Activated CD4-positive, alpha-beta T cell treated with anti-CD3 and anti-CD28 coated beads, Interleukin-2, amount 50 U/mL, for 16 hours (primary cell): ENCODE measurements at places on chromosomes 13 and 19.

GRCh38 chr13:66347486-66348117, 882.5 kb downstream of the PCDH9 start:
- DNase-seq, result no peak

DNA sequence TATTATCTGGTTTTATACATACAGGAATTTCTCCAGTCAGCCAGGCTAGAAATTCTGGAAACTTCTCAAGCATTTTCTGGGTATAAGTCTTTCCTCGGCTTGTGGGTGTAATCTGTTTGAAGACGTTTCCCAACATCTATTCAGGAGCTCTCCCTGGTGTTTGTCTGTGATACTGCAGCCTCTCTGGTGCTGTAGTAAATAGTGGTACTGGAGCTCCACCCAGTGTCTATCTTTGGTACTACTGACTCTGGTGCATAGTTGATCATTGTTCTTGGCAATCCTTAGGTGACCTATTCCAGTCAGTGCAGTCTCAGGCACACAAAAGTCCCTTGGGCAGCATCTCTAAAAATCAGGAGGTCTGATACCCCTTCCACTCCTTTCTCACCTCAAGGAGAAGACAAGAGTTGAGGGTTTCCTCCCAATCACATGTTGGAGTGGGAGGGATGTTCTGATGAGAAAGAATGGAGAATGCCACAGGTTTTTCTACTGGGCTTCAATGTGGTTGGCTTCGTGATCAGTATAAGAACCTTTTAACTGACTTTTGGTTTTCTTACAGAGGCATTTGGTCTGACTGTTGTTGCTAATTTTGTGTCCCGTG, 115.5 kb downstream of the CYSLTR2 start:
- peak; percentile 92 for DNase-seq

GRCh38 chr19:10288662-10289166, 1.0 kb upstream of the ICAM5 start:
- DNase-seq, result peak; percentile 59

DNA sequence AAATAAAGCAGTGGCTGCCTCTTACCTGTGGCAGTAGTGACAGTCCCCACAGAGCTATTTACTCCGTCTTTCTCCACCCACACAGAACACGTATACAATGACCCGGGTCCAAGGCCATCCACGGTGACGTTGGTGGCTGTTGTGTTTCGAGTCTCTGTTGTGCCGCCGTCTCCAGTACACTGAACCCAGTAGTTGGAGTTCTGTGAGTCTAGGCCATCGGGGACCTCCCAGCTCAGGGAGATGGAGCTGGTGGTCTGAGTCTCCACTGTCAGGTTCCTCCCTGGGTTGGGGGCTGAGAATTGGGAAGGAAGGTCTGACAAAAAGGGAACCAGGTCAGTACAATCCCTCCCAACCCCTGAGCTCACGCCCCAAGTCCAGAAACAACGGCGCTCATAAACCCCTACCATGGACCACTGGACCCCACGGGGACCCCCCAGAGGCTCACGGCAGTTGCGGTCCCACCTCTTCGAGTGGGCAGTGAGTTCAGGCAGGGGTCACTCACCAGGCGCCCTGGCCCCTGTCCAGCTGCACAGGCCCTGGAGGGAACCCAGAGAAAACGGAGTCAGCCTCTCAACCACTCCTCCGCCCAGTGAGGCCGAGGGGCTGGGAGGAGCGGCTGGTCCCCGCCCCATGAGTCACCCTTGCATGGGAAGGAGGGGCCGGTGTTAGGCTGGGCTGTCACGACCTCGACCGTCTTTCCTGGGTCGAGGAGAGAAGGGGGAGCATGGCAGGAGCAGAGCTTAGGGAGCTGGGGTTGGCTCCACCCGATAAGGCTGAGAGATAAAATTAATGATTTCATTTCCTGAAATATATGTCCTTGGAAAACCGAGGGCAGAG, 2.4 kb downstream of the PTPRH start:
- DNase-seq, result peak; percentile 54

DNA sequence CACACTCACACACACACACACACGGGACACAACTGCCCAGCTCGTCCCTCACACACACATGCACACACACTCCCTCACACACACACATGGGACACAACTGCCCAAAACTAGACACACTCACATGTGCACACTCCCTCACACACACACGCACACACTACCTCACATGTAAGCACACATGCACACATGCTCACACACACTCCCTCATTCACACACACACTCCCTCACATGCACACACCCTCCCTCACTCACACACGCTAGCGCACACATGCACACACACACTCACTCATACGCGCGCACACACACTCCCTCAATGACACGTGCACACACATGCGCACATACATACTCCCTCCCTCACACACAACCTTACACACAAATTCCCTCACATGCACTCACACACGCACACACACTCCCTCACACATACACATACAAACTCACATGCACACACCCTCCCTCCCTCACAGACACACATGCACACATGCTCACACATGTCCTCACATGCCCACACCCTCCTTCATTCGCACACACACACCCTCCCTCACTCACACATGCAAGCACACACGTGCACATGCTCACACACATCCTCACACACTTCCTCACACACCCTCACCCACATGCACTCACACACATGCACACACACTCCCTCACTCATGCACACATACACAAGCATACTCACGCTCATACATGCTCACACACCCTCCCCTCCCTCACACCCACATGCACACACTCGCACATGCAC, 9.0 kb upstream of the RASA3 start:
- no peak for DNase-seq

DNA sequence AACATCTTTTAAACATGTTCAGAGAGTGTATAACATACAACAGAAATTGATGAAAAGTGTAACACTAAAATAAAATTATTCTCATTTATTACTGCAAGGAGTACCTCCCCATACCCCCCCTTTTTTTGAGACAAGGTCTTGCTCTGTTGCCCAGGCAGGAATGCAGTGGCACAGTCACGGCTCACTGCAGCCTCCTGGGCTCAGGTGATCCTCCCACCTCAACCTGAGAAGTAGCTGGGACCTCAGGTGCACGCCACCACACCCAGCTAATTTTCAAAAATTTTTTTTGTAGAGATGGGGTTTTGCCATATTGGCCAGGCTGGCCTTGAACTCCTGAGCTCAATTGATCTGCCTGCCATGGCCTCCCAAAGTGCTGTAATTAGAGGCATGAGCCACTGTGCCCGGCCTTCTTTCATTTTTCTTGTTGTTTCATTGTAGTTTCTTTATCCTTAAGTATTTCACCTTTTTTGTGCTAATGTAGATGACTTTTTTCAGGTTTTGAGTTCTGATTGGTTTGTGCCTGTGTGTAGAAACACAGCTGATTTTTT, 28.3 kb downstream of the GATAD2A start:
- DNase-seq, result no peak

DNA sequence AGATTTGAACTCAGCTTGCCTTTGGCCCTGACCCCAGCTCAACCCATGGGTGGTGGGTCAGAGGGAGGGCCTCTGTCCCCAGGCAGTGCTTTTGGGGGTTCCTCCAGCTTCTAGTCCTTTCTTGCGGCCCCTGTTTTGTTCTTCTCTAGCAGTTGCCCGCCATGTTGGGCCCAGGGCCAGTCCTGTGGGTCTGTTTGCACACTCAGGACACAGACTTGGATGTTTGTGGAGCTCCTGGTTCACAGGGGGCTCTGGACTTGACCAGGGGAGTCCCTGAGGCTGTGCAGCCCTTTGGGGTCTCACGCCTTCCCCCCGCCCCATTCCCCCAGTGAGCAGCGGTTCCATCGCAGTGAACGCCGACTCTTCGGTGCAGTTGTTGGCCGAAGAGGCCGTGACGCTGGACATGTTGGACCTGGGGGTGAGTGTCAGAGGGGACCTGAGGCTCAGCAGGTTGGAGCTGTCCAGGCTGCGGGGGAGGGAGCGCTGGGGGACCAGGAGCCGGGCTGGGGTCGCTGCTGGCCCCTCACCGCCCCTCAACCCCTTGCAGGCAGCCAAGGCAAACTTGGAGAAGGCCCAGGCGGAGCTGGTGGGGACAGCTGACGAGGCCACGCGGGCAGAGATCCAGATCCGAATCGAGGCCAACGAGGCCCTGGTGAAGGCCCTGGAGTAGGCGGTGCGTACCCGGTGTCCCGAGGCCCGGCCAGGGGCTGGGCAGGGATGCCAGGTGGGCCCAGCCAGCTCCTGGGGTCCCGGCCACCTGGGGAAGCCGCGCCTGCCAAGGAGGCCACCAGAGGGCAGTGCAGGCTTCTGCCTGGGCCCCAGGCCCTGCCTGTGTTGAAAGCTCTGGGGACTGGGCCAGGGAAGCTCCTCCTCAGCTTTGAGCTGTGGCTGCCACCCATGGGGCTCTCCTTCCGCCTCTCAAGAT, 2.5 kb downstream of the ATP5F1D start:
- DNase-seq, result peak; percentile 83

GRCh38 chr19:2944775-2945574, at the start of gene ZNF77:
ZNF77 (minus strand) TSS chr19:2944971; CDS start chr19:2944840, 131 bp downstream.
- DNase-seq, result peak; percentile 99

DNA sequence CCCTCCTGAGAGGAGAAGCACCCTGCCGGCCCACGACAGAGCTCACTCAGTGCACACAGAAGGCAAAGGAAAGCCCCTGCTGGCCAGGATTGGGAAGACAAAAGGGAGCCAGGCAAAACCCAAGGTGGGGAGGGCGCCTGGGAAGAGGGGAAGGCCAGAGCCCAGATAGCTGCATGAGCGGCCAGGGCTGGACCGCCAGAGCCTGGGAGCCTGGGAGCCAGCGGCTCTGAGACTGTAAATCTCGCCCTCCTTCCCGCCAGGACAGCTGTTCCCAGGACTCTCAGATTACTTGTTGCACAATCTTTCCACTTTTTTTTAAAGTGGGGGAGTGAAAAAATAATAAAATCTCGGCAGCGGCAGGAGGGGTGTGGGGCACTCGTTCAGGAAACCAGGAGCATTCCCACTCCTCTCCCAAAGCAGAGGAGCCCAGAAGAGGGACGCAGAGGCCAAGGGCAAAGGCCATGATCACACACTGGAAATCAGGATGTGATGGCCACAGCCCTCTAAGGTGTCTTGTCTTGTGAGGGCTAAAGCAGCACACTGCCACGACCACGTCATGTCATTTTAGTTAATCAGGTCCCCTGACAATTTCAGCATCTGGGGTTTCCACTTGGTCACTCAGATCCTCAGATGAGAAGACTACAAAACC, 19.6 kb upstream of the EPHX3 start:
- DNase-seq, result no peak
